ENCODE measurements at places on chromosomes 1 and 21.

- peak; percentile 73 for DNase-seq
Measured at GRCh38 chr1:162536511-162536910, 25.0 kb upstream of the UAP1 start.

GRCh38 chr1:47751996-47752451 lies 245.2 kb downstream of the TRABD2B start:
- DNase-seq, result no peak

DNA sequence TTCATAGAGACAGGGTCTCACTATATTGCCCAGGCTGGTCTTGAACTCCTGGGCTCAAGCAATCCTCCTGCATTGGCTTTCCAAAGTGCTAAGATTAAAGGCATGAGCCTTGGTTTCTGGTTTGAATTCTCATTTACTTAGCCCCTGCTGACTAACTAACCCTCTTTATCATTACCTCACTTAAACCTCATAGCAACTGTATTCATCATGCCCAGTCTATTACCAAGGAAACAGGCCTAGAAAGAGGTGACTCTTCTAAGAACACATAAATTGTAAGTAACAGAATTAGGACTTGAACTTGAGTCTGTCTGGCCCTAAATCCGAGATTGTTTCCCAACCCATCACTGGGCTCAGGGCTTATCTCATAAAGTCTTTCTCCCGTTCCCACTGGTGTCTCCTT lies 44.2 kb downstream of the TMEM53 start:
- DNase-seq, result peak; percentile 86

GRCh38 chr1:173015629-173016028 lies 35.1 kb downstream of the TNFSF18 start:
- no peak for DNase-seq

DNA sequence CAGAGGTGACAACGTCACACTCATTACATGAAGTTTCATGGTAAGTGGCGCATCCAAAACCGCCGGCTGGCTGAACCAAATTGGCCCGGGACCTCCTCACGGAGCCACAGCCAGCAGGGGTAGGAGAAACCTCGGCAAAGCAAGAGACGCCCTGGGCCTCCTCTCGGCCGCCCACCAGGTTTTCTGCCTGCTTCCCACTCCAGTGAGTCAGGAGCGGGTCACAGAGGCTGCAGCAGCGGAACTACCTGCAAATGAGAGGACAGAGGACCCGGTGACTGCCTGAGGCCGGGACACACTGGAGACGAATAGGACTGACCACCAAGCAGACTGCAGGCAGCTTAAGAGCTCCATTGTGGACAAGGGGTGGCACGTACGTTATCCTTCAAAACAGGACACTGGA lies 55.0 kb downstream of the MEGF6 start:
- DNase-seq, result no peak

- DNase-seq, result no peak
Measured at GRCh38 chr1:102776071-102776470, 332.3 kb downstream of the COL11A1 start.

DNA sequence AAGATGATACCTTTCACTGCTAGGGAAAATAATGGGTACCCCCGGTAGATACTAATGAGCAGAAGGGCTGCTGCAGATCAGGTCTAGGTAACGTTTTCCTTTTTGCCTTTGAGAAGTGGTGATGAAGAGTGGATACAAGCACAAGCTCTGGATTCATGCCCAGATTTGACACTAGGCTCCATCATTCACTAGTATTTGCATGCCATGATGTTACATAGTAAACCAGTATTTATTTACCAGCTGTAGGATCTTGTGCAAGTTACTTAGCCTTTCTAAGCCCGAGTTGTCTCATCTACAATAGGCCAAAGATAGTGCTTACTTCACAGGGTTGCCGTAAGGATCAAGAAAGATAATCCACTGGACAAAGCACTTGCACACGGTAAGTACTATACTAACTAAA lies 14.2 kb downstream of the PTPN14 start:
- no peak for DNase-seq

DNA sequence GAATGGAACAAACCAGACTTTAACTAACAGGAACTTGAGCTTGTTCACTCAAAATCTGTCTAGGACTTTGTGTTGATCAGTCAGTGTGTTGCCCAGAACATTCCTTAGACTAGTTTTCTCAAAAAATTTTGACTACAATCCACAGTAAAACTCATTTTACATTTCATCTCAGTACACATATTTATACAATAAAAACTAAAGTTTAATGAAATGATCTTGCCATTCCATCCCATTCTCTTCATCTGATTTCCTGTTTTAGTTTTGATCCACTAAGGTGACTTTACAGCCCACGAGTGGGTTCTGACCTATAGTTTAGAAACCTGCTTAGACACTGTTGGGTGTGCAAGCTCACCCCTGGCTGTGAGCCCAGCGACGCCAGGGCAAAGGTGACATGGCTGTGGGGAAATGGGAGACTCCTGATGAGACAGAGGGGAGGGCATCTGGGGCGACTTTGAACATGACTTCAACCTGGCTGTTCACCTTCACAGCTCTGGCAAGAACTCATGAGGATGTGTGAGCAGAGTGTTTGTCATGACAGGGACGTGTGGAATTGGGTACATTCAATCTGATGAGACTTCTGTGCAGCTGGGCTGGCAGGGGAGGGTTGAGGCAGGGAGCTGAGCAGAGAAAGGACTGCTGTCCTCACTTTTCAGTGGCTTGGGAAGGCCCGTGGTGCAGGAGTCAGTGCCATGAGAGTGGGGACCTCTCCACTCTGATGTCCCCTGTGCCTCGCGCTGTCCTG lies 40.6 kb downstream of the LHX4 start:
- DNase-seq, result no peak

DNA sequence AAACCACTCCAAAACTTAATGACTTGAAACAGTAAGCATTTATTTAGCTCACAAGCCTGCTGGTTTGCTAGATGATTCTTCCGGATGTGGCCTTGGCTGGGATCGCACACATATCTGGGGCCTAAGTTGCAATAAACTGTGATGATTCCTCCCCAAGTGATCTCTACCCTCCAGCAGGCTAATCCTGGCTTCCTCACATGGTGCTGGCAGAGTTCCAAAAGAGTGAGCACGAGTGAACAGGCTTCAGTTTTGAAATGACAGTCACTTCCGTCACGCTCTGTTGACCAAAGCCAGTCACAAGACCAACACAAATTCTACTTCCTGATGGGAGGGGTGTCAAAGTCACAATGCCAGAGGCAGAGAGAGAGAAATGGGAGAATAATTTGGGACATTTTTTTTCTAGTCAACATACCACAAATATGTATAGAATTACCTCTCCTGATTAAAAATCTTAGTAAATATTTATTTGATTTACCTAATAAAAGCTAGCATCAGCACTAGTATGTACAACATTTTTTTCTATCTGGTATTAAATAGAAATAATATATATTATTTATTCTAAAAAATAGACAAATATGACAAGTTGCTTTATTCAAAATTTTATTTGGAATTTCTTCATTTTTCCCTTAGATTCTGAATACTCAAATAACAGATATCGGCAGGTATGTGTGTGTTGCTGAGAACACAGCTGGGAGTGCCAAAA lies 292.7 kb downstream of the TPR start:
- peak; percentile 30 for DNase-seq

- peak; percentile 95 for DNase-seq
Measured at GRCh38 chr1:182962554-182963115, 9.7 kb upstream of the SHCBP1L start.

DNA sequence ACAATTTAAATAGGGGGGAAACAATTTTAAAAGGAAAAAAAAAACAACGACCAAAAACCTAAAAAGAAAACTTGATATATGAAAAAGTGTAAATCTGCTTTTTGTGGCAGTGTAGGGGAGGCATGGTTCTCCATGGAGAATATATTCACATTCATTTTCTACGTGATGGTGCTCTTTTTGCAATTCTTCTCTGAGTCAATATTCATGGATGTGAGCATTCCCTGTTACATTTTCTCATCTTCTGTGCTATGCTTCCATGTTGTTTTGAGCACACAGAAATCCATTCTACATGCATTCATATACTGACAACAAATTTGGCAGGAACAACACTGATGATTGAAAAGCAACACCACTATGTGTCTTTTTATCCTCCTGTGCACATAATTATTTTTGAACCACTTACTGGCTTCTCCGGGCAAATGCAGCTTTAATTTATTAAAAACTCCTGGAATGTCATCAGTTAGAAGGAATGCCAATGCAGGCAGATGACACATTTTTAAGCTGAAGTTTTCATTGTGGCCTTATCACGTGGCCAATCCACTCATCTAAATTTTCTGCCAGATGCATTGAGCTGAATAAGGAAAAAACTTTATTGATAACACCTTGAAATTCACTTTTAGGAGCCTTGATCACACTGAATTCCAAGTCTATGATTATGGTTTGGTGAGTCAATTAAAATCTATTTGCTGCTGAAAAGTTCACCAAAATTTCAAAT lies 590.6 kb downstream of the NUF2 start:
- DNase-seq, result no peak

GRCh38 chr1:56584910-56585528 lies 5.7 kb upstream of the PLPP3 start:
- DNase-seq, result peak; percentile 75

- no peak for DNase-seq
Measured at GRCh38 chr1:209132736-209133467, 450.6 kb upstream of the CAMK1G start.

GRCh38 chr1:114712977-114713376 lies 3.6 kb downstream of the NRAS start:
- no peak for DNase-seq

DNA sequence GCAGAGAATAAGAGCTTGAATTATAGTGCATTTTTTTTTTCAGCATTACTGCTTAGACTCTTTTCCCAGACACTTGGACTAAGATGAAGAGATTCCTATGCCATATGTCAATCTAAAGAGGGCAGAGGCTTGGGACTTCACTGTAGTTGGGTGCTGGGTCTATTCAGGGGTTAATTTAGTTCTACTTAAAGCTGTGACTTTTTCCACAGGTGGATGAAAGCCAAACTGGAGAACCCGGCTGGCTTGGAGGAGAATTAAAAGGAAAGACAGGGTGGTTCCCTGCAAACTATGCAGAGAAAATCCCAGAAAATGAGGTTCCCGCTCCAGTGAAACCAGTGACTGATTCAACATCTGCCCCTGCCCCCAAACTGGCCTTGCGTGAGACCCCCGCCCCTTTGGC lies 104.8 kb downstream of the ATP5PO start:
- DNase-seq, result no peak

DNA sequence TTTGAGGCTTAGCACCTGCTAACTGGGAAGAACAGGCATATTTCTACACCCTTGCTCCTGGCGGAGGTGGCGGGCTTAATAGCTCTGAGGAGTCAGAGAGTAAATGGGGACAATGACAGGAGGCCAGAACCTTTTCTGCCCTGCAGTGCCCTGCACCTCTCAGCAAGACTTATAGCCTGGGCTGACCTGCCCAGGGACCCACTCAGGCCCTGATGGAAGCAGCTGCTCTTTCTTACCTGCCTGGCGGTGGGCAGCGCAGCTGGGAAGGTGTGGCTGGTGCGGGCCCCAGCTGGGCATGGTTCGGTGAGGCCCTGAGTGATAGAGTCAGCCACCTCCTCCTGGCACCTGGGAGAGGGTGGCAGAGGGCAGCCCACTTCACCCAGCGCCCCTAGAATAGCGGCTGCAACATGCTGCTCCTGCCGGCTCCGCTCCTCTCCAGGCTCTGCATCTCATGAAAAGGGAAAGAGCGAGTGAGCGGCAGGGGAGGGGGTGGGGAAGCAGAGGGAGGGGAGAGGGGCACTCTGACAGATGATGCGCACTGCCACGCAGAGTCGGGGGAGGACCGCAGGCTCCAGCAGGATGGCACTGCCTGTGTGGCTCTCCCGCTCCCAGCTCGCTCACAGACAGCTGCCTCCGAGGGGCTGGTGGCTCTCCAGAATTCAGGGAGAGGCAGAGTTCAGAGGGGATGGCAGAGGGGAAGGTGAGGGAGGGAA lies at the start of gene RGS8:
TSS of gene RGS8 (minus strand) at position 472 of the 713 bp plus-strand sequence. CDS start 14,938 bp downstream, outside the sequence.
- no peak for DNase-seq

DNA sequence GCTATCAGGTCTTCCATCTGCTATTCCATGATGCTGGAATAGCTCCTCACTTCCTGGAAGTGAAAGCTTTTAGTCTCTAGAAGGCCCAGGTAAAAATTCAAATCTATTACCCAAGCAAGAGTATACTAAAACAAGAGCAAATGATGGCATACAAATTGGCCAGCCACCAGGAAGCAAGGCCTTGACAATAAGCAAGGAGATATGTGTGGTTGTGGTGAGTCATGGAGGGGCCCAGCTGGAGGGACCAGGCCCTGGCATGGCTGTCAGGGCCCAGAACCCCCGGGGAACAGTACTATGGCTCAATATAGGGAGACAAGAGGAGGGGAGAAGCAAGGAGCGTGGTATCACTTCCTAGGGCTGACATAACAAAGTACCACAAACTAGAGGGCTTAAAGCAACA lies 358.7 kb downstream of the RRAGC start:
- peak; percentile 6 for DNase-seq

DNA sequence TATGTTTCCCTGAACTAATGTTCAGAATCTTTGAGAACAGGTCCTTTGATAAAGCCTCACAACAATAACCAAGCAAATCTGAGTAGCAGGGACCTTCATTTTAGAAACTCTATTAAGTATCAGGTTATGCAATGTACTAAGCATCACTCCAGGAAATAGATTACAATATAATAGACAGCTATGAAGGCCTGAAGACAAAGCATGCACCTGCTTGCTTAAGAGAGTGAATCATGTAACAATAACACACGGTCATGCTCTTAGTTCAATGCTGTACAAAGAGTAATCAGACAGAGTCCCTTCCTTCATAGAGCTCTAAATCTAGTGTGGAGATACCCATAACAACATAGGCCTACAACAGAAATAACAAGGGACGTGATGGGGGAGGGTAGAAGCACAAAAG lies 8.1 kb upstream of the CMPK1 start:
- DNase-seq, result peak; percentile 23

DNA sequence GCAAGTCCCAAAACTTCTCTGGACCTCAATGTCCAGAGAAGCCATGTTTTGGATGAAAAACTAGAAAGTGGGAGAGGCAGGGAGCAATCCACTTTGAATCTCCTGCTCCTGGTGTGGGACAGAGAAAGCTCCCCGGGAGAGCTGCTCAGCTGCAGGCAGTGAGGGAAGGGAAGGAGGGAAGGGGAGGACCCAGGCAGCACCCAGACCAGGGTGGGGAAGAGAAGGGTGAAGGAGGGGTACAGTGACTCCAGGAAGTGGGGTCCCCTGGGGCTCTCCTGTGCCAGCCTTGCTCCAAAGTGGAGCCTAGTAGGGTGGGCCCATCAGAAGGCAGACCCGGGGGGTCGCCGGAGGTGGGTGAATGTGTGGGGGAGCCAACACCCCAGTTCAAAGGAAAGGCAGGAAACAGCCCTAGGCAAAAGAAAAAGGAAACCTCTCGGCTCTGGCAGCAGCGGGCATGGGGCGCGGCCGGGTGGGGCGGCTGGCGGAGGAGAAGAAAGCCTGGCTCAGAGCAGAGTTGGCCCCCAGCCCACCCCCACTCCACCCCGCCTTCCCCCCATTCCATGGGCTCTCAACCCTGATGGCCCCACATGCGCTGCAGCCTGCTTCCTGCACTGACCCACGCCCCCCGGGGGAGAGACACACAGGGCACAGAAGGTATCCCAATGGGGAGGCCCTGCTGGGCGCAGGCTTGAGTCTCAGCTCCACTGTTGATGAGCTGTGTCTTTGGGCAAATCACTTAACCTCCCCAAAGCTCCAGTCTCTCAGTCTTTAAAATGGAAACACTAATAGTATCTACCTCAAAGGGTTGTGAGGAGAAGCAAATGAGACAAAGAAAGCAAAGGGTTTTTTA lies 5.7 kb downstream of the LGR6 start:
- no peak for DNase-seq

All from ELR (cell line).